ENCODE measurements at places on chromosomes 5 and 9.

DNA sequence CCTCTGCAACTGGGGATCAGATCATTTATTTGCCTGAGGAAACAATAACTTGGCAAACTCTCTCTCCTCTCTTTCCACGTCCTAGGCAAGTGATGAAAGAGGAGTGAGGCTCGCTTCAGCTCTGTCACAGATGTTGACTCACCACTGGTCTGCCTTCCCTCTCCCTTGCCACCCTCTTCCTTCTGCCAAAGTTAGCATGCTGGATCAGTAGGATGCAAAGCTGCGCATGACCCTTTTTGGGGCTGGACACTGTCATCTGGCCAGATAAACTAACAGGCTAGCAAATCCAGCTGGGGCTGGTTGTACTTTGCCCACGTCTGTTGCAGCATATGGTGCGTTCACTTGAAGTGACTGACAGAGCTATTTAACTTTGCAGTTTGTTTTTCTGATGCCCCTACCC is 36.2 kb upstream of the SMARCA2 start:
- DNase-seq = no peak

- no peak for DNase-seq
These were observed 131.8 kb upstream of the ACOT12 start for GRCh38 chr5:81525690-81526089.

- peak; percentile 16 for DNase-seq
These were observed 51.7 kb downstream of the CPLANE1 start for GRCh38 chr5:37197340-37198050.

DNA sequence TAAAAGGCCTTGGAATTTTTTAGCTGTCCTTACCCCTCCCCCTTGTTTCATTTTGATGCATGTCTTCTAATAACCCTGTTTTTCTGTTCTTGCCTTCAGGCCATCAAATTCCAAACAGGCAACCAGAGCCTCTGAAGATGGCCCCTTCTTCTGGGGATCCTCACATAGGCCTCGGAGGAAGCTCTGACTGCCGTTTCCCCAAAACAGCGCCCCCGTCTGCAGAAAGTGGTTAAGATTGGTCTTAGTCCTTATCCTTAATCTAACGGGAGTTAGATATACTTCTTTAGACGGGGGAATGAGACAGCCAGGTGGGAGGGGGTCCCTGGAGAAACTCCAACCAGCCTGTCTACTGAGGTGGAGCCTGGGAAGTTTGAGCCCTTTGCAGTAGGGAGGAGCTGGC is 226.3 kb upstream of the ZNF608 start:
- no peak for DNase-seq

- no peak for DNase-seq
These were observed 329.2 kb upstream of the CCNH start for GRCh38 chr5:87741881-87742280.

GRCh38 chr9:118946669-118947068 is 422.6 kb downstream of the BRINP1 start:
- no peak for DNase-seq

DNA sequence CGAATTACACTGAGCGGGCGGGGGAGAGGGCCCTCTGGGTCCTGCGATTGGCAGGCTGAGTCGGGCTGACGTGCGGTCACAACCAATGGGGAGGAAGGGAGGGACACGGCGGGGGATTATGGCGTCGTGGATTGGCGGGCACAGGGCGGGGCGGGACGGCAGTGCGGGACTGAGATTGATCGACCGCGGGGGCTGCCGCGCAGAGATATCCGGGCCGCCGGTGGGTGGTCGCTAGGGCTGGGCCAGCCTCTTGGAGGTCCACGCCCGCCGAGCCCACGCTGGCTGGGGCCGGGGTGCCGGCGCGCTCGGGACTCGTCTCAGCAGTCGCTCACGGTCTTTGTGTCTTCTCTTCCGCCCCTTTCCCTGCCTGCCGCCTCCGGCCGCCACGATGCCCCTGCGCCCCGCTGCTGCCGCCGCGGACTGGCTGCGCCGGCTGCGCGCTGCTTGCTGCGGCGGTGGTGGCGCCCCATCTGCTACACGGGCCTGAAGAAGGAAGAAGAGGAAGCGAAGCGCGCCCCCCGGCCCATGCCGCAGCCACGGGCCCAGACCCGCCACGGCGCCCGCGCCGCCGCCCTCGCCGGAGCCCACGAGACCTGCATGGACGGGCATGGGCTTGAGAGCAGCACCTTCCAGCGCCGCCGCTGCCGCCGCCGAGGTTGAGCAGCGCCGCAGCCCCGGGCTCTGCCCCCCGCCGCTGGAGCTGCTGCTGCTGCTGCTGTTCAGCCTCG is at the start of gene RGMB:
TSS of gene RGMB (plus strand) at position 200 of the 728 bp plus-strand sequence. CDS start at position 608, 408 bp downstream.
- peak; percentile 94 for DNase-seq

DNA sequence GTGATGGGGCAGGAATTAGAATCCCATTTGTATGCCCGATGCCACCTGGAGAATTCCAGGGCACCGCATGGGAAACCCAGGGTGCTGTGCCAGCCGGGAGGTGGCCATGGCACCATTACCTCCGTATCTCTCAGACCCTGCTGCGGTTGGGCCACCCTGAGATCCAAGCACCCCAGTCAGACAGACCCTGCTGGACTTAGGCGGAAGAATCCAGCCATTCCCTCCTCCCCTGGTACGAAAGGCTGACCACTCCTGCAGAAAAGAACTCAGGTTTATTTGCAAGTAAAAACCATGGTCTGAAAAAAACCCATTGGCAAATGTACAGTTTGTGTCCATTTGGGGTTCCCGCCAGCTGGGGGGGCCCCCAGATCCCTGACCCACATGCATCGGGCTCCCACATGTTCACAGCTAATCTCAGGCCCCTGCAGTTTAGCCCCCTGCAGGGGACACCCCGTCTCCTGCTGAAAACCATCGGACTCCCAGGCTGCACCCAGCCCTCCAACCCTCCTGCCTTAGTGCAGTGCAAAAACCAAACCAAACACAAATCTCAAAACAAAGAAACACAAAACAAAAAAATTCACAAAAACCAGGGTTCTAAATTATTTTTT is 23.6 kb upstream of the SARDH start:
- no peak for DNase-seq

GRCh38 chr5:179237770-179238627 is 107.3 kb downstream of the ADAMTS2 start:
- DNase-seq = no peak

GRCh38 chr9:88831713-88832407 is 159.4 kb upstream of the S1PR3 start:
- no peak for DNase-seq

Measured in CD4-positive, alpha-beta T cell (primary cell).